ENCODE measurements at places on chromosomes 3 and 15.
A peak's percentile ranks its signal among the peaks of the same experiment; 100 is the strongest.

DNA sequence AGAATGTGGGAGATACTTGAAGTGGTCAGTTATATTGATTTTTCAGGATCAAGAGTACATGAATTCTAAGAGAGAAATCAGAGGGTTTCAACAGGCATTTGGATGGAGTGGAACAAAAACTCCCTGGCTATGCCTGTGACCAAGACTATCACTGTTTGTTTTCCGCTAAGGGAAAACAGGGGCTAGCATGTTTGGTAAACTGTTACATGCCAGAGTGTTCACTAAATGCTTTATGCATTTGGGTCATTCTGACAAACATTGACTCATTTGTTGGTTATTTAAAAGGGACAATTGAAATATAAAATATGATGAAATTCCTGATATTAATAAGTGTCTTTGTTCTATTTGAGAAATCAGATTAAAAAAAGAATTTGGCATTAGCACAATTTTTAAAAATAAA, 603.9 kb upstream of the KCNMB2 start:
- no peak for DNase-seq

- no peak for DNase-seq
Observed at GRCh38 chr3:149023951-149024350, 32.6 kb downstream of the GYG1 start.

GRCh38 chr3:45659661-45660566, 29.3 kb upstream of the SACM1L start:
- peak; percentile 45 for DNase-seq

- DNase-seq = no peak
Observed at GRCh38 chr3:179760944-179761343, 108.1 kb downstream of the USP13 start.

All from activated naive CD4-positive, alpha-beta T cell treated with anti-CD3 and anti-CD28 coated beads for 36 hours (primary cell).